CD4-positive, alpha-beta T cell treated with Interleukin-6 for 4 hours (primary cell): ENCODE measurements at places on chromosomes 3 and 15.

GRCh38 chr15:58677426-58677825 lies 72.1 kb downstream of the ADAM10 start:
- DNase-seq: no peak

- DNase-seq: no peak
Observed at GRCh38 chr3:152319831-152320617, 51.3 kb downstream of the MBNL1 start.

DNA sequence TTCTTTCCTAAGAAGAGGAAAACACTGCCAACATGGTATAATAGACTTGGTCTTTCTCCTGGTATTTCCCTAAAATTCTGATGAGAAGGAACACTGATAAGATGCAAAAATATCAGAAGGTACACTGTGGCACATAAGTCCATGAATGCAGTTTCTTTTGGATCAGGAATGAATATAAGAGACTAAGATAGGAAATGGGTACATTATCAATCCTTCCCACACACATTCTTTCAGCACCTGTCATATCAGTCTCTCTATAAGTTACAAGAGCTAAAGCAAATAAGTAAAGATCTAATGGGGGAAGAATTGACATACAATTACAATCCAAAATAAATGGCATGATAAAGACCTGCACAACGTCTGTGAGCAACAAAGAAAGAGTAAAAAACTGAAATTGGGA lies 1101.0 kb downstream of the ROBO2 start:
- no peak for DNase-seq

- DNase-seq: no peak
Observed at GRCh38 chr3:175386630-175387029, 527.5 kb downstream of the NAALADL2 start.

- no peak for DNase-seq
Observed at GRCh38 chr3:139357899-139358298, 14.1 kb downstream of the MRPS22 start.

- peak; percentile 56 for DNase-seq
Observed at GRCh38 chr15:98649472-98650416, 1.4 kb downstream of the IGF1R start.

- DNase-seq: peak; percentile 55
Observed at GRCh38 chr15:66472176-66472999, 25.2 kb downstream of the SNAPC5 start.

- no peak for DNase-seq
Observed at GRCh38 chr3:72724070-72724469, 124.2 kb downstream of the SHQ1 start.

DNA sequence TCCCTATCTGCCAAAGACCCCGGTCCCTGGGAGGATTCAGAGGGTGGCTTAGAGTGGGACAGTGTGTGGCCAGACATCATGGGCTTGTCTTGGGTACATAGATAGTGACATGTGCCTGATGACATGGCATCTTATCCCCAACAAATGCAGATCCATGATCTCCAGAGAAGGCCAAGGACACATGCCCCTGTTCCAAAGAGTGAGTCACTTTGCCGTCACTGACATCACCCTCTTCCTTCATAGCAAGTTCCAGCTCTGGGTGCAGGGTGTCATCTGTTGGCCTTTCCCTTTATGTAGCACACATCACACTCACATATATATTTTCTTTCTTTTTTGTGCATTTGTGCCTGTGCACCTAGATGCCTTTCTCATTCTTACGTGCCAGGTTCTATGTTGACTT lies 350.5 kb downstream of the LRTM1 start:
- no peak for DNase-seq

DNA sequence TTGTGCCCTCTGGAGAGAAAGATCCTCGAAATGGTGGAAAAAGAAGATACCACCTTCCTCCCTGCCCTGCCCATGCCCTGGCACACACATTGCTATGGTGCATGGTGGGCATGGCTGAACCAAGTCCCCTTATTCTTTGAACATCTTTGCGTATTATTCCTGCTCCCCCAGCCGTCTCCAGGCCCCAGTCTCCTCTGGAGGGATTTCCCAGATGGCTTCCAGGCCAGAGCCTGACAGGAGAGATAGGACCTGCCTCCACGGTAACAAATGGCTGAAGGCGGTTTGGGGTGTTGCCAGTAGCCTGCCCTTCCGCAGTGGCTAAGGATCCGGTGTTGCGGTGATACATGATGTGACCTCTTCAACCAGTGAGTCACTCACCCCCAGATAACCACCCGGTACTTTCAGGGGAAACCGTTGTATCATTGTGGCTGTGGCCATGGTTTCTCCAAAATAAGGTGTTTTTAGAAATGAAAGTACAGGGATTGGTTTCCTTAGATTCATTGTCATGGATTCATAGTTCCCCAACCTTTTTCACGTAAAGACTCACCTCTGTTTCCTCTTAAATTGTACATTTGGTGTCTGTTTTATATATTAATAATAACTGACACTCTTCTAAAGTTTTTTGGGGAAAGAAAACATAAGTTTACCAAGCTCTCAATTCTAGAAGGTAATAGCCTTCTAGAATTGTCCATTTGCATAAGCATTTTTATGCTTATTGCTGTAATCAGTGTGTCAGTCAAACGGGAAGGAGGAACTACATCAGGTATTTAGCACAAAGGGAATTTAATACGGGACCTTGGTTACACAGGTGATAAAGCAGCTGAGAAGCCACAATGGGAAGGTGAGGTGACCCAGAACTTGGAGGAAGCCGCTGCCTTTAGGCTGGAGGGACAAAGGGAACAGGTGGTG lies 25.9 kb downstream of the SMAD3 start:
- DNase-seq: peak; percentile 72

GRCh38 chr3:170598091-170598502 lies 12.2 kb upstream of the SLC7A14 start:
- no peak for DNase-seq
